Retina (tissue), 1 donor: ENCODE measurements at places on chromosomes 5 and 9.

GRCh38 chr9:120542701-120543490 is 37.1 kb downstream of the CDK5RAP2 start:
- no peak for DNase-seq

- no peak for DNase-seq
Observed at GRCh38 chr5:95487880-95488279, 66.9 kb downstream of the SKIC3 start.

DNA sequence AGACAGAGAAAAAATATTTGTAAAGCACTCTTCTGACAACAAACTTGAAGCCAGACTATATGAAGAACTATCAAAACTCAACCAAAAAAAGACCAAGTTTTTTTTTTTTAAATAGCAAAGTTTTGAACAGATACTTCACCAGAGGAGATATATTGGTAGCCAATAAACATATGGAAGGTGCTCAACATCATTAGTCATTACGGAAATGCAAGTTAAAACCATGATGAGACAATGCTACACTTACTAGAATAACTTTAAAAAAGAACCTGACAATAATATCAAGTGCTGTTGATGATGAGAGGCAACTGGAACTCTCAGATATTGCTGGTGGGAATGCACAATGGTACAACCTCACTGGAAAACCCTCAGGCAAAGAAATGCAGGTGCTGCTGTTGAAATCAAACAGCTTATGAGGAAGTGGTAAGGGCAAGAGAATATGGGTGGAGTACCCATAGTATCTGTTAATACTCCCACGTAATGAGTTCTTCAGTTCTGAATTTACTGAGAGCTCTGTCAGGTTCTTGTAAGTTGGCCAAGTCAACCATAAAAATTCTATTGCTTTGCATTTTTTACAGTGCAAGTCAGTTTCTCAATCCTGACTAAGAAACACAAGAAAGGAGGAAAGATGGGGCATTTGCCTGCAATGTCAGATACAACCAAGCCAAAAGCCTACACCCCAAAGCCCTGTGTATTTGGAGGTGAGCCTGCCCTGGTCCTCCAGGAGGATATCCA is 87.3 kb upstream of the GNAQ start:
- no peak for DNase-seq

- DNase-seq = peak; percentile 71
Observed at GRCh38 chr9:2157277-2158110, 142.3 kb downstream of the SMARCA2 start.

GRCh38 chr5:11851416-11851815 is 52.8 kb downstream of the CTNND2 start:
- no peak for DNase-seq

DNA sequence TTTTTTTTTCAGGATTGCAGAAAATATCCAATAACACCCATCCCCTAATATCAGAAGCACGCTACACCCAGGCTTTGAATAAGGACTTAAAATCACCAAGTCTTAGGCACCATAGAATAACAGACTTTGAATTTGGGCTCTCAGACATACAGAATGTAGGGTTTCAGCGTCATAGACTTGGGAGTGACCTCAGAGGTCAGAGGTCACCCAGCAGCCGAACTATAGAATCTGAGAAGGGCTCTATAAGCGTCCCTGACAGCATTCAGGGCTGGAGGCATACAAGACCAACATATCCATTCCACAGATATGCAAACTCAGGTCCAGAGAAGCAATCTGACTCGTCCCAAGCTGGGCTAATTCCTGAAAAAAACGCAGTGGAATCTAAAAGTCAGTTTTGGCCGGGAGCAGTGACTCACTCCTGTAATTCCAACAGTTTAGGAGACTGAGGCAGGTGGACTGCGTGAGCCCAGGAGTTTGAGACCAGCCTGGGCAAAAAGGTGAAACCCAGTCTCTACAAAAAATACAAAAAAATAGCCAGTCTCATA is 34.7 kb downstream of the SLC6A7 start:
- no peak for DNase-seq
